CD8-positive, alpha-beta memory T cell (primary cell): ENCODE measurements at places on chromosomes 3 and 15.

- DNase-seq = no peak
Observed at GRCh38 chr3:168072323-168072650, 23.4 kb downstream of the GOLIM4 start.

DNA sequence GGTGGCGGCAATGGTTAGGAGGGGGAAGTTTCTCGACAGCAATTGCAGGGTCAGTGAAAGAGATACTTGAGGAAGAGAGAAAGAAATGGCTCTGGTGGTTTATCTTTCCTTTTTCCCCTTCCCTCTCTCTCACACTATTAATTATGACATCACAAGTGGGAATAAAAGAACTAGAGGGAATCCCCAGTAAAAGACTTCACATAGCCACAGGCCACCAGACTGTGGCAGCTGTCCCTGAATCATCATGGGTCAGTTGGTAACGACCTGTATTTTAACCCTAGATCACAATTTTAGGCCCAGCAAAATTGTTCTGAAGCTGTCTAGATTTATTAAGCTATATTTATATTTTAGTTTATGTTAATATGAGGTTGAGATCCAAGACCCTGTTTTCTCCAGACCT lies 40.3 kb downstream of the MBNL1 start:
- DNase-seq = no peak

DNA sequence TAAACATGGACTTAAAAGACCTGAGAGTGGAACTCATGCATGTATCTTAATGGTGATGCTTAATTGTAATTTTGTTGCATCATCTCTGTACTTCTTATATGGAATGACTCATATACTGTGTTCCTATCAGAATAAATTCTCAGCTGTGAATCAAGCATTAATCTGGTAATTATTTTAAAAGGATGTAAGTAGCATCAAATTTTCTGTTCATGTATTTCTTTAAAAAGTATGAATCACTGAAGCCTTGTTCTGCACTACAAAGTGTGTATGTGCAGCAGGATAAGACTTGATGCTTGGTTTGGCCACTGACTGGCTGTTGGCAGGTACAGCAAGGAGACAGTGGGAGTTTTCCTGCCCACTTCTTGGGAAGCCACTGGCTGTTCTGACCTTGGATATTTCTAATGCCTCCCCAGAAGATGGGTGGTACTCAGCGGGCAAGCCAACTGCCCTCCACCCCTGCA lies 123.9 kb downstream of the ANO10 start:
- DNase-seq = no peak

DNA sequence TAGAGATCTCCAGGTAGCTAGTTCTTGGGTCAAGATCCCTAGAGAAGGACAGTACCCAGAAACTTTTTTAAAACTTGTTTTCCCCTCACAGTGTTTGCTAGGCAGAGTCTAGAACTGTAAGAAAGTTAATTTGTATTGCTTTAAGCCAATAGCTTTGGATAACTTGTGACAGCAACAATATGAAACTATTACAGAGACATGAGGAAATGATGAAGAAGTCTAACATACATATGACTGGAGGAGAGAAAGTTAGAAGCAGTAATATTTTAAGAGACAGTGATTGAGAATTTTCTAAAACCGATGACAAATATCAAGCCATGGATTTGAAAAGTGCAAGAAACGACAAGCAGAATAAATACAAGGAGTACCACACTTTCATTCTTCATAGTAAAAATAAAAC lies 10.0 kb downstream of the HMG20A start:
- no peak for DNase-seq
